ENCODE measurements at places on chromosomes 3 and 15.

GRCh38 chr3:49311283-49311682, 28.6 kb downstream of the USP4 start:
- DNase-seq = no peak

DNA sequence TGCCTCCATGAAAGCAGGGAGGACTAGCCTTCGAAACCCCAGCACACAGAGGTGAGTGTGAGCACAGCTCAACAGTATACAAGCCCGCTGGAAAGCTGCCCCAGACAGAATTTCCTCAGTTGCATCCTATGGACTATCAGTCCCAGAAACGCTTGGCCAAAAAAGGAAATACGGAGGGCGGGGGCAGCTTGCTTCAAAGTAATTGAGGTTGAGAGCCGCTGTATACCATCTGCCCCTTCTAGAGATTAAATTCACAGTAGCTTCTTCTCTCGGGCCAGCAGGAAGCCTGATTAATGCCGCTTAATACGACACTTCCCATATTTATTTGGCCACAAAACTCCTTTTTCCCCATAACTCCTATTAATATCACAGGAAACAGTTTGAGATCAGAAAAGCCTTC, 88.7 kb downstream of the LIPC start:
- DNase-seq = no peak

- DNase-seq = no peak
Observed at GRCh38 chr15:31925541-31925940, 104.8 kb upstream of the CHRNA7 start.

DNA sequence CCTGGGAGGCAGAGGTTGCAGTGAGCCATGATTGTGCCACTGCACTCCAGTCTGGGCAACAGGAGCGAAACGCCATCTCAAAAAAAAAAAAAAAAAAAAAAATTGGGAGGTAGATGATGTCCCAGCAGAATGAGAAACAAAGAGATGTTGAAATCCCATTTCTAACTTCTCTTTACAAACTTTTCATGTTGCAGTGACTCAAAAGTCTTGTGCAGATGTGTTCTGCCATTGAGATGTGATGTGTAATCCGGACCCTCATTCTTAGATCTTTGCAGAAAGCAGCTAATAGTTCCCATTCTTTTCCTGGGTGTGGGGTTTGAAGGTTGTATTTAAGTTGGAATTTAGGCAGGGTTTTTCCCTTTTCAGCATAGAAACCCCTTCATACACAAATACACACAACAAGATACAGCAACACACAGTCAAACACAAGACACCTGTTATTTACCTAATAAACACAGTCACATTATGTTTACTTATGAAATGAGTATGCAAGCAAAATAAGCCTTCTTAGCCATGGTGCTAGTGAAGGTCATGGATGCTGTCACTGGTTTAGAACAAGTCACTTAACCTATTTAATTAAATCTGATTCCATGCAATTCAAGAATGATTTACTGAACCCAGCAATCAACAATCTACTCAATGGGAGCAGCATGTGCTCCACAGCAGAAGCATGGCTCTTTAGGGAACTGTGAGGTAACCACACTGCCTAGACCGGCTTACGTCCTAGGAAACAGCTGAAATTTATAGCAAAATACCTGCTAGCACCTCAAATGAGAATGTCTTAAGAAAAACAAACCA, 14.9 kb downstream of the SIAH2 start:
- no peak for DNase-seq

GRCh38 chr3:185629554-185630181, 43.6 kb downstream of the SENP2 start:
- DNase-seq = no peak

- DNase-seq = no peak
Observed at GRCh38 chr3:34634939-34635338, 836.5 kb downstream of the PDCD6IP start.

DNA sequence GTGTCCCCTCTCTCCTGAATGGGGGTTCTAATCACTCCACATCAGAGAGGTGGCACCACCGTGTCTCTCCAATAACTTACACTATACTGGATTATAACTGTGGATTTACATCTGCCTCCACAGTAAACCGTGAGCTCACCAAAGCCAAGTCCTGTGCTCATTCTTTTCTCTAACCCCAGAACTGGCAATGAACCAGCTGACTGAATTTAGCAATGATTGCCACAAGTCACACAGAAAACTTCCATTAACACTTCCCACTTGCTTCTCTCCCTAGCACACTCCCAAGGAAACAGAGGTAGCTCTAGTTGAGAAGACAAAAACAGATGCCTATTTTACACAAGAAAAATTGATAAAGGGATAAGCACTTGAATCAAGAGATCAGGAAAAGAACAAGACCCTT, 361.3 kb downstream of the ULK4 start:
- DNase-seq = no peak

DNA sequence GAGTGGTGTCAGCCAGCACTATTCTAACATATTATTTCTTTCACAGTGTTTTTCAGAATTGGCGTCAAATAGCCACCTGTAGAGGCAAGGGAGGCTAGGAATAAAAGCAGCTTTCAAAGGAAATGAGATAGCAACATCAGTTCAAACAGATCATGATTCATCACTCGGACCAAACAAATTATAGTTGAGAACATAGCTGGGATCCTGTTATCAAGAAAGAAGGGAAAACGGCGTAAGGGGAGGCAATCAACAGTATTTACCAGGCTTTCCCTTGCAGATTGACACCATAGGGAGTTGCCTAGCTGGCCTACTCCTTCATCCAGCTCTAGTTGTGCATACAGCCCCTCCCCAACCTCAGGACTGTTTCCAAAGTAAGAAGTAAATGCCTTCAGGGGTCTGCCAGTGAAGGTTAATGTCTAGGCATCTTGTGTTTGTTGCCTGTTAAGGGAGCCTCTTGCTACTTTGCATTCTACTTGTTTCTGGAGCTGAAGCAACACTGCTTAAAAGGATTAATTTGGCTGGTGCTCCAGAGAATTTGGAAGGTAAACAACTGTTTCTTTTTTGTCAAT, 286.5 kb downstream of the NSUN3 start:
- DNase-seq = no peak

DNA sequence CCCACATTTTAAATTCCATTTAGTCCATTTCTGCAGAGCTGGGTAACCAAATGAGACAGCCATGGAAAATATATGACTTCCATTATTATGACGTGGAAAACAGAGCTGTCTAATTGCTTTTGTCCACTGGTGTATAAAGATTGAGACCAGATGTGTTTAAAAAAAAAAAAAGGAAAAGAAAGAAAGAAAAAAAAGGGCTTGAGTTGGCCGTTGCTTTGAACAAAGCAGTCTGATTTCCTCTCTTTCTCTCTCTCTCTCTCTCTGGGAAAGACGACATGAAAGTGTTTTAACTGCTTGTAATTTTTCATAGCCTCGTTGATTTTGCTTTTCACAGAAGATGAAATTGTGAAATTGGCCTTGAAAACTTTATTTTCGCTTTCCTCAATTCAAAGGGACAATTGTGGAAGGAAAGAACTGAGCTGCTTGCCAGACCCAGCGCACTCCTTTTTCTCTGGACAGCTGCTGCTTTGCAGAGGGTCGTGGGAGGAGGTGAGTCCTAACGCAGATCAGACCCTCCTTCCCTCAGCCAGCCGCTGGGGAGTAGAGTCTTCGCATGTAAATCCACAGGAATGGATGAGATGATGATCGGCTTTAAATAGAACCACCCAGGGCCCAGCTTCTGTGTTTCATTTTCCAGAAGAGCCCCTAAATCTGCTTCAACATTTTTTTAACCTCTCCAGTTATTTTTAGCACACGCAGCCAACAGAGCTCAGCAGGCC, 42.8 kb upstream of the UBE2E1 start:
- DNase-seq = no peak

GRCh38 chr3:9099702-9100512, 136.6 kb upstream of the RAD18 start:
- no peak for DNase-seq

- DNase-seq = no peak
Observed at GRCh38 chr15:101200181-101200580, 51.7 kb downstream of the CHSY1 start.

DNA sequence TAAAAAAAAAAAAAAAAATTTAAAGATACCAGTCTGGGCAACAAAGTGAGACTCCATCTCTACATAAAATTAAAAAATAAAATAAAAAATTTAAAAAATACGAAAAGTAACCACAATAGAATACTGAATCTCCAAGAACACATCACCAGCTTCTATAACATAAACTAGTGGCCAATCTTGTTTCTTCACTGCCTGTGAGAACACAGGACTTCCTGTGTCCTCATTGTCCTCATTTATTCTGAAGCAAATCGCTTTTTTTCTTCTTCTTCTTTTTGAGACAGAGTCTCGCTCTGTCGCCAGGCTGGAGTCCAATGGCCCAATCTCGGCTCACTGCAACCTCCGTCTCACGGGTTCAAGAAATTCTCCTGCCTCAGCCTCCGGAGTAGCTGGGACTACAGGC, 28.6 kb upstream of the RAB7A start:
- DNase-seq = no peak

GRCh38 chr15:42182961-42183360, 25.1 kb downstream of the VPS39 start:
- DNase-seq = no peak

- DNase-seq = no peak
Observed at GRCh38 chr3:192869131-192870031, 48.3 kb downstream of the MB21D2 start.

GRCh38 chr3:109460961-109461360, 123.6 kb upstream of the DPPA4 start:
- DNase-seq = no peak

DNA sequence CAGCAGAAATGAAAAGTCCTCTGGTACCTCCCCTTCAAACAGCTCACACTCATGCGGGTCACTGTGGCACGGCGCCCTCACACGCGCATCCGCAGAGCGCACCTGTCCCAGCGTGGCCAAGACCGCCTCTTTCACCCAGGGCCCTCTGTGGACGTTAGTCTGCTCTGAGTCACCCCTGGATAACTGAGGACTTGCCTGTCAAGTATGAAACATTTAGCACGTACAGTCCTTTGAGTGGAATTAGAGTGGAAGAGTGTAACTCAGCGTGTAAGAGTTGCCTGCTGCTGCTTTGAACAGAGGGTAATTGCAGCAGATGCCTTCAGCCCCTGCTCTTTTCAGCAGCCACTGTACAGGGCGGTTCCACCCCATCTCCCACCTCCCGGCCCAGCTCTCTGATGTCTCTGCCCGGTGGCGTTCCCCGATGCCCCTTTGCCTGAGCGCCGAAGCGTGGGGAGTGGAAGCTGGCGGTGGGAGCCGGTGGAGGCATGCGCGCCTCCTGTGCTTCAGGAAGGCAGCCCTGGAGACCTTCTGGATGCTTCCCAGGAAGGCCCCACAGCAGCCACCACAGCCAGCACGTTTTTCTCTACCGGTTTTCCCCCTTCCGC, 23.0 kb downstream of the CPN2 start:
- DNase-seq = no peak

DNA sequence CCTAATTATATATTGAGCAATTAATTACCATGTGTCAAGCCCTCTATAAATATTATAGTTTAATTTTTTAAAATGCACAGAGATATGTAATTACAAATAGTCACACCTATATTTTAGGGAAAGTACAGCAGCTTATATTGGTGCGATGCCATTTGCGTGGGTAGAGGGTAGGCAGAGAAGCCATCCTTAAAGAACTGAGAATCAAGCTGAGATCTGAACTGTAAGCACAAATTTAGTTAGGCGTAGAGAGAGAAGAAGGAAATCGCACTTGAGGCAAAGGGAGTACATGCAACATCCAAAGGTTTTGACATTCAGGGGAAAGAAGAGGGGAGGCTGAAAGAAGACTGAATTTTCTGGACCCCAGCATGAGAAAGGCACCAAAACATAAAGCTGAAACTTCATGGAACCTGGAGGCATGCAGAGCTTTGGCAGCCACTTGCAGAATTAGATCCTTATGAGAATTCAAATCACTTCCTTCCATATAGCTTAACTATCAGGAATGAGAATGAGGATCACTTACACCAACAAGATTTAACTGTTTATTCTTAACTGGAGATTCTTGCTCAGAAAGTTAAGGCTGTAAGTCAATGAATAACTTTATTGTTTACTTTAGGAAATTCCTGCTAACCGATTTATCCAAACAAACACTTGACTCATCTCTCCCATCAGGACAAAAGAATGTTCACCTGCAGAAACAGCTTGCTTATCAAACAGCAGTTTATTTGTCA, 114.3 kb downstream of the TGFBR2 start:
- peak; percentile 56 for DNase-seq

DNA sequence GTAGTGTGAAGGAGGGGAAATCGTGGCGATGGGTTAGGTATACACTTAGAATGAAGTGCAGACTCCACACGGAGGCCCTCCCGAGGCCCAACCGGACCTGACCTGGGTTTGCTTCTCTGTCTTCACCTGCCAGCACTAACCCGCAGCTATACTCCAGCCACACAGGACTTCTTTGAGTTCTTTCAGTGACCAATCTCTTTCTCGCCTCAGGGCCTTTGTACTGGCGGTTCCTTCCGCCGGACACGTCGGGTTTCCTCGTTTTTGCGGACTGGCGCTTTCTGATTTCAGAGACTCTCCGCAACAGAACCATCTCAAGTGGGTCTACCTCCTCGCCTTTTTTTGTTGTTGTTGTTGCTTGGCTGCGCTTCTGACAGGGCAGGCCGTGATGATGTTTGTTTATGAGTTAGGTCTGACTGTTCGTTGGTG, at the start of gene NEIL1:
Gene NEIL1 (plus strand): TSS at position 244 of the 426 bp plus-strand sequence. CDS start 1,867 bp downstream, outside the sequence.
- DNase-seq = no peak

DNA sequence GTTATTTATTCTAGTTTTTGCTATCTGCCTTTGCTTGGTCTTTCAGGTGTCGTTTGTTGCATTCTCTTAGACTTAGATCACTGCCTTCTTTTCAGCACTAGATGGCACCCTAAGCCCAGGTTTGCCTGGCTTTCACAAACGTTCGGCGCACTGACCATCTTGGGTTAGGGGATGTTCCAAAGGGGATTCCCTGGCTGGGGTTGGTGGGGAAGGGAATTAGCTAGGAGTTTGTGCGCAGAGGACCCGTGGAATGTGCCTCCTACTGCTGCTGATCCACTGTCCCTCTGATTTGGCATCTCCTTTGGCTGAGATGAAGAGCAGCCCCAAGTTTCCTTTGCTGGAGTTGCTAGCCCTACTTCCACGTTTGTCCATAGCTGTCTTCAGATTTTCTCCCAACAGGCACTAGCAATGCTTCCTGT, 33.9 kb downstream of the PFN2 start:
- peak; percentile 22 for DNase-seq
